Type B pancreatic cell (in vitro differentiated cells): ENCODE measurements at places on chromosomes 1 and 21.

GRCh38 chr1:40848530-40849189 is 13.5 kb downstream of the CITED4 start:
- DNase-seq: no peak

DNA sequence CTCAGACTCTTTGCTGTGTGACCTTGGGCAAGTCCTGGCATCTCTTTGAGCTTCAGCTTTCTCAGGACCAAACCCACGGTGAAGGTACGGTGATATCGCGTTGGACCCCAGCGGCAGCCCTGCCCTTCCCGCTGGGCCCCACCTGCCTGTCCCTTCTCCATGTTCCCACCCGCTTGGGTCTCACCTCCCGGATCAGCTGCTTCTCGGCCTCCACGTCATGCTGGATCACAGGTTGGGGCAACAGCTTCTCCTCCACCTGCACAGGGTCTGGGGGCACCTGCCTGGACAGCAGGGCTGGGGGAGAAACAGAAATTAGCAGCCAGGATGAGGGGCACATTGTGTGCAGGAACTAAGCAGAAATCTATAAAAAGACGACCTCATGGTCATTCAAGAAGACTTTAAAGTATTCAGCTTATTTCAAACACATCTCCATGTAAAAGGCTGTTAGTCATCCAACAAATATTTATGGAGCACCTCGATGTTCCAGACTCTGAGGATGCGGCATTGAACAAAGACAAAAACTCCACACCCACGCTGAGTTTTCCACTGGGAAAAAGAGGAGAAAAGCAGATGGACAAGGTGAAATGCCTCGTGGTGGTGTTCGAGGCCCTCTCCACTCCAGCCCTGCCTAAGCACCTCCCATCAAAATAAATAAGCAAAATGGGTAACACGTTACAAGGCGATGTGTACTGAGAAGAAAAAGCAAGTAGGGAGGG is 19.5 kb downstream of the KIF17 start:
- DNase-seq: no peak

DNA sequence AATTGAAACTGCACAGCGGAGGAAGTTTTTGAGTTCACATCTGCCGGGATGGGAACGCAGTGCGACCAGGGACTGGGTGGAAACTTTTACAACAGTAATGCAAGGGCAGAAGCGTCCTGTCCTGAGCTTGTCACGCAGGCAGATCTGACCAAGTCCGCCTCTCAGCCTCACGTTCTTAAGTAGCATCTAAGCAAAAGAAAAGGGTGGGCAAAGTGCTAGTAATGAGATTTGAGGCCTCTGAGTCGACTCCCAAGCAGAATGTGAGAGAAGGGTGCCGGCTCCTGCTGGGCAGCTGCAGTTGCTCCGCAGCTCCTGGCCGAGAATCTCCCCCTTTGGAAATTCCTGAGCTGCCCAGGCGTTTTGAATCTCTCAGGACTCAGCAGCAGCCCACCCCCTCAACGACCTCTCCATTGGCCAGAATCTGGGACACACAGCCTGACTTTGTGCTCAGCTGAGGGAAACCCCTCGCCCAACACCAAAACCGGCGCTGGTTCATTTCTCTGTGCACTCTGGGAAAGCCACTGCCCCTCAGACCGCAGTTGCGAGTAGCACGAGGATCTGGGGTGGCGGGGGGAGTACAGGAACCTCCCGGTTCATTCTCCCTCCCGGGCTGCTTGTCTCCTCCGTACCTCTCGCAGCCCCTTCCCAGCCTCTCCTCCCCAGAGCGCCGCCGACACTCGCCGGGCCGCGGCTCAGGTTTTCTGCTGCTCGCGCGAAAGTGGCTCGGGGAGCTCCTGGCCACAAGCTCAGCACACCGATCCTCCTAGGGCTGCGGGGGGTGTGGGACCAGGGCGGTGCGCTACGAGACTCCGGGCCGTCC is 913 bp upstream of the S1PR1 start:
- DNase-seq: peak; percentile 73

GRCh38 chr1:59766227-59766855 is 48.4 kb upstream of the HOOK1 start:
- DNase-seq: no peak

- no peak for DNase-seq
These were observed 2.4 kb downstream of the SPRTN start for GRCh38 chr1:231340328-231341013.

DNA sequence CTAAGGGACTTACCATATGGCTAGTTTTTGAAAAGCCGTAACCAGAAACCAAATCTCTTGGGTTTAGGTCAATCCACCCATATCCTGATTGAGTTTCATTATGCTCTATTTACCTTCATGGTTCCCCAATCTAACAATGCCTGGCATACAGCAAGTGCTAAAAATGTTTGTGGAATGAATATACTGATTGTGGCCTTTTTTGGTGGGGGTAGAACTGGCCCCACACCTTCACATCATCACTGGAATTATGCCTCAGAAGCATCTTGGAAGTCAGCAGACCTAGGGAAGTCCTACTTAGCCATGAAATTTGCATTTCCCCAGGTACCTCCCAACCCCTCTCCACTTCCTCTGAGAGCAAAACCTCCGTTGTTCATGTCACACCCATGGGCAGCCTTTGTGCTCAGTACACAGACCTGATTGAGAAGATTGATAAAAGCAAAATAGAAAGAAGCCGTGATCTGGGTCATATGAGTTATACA is 17.8 kb upstream of the SLAMF1 start:
- no peak for DNase-seq

DNA sequence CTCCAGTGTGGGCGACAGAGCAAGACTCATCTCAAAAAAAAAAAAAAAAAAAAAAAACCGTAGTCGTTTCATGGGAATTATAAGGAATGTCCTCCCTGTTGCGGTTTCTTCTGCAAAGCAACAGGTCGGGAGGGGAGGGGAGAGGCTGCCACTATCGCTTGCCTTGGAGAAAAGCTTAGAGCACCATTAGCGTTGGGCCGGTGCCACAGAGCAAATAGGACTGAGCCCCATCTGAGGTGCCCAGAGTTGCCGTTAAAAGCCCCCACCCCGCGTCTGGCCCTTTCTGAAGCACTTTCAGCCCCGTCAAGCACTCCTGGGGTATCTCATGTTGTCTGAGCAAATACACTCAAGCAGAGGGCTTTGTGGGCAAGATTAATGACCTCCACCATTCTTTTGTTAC is 2.2 kb downstream of the RIPPLY3 start:
- DNase-seq: no peak

DNA sequence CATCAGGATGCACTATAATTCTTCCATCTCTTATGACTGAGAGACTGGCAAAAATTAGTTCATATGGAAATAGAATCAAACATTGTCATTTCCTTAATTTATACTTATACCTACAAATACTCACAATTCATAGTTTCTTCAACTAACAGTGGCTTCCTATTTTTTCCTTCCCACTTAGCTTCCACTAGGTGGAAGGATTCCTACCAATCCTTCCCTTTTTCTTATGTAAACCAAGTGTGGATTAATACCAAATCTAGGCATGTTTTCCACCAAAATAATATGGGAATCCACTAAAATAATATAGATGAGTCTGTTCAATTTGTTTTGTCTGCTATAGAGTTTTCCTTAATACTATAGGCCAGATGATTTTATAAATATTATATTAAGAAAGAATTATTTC is 1537.1 kb downstream of the PLA2G4A start:
- no peak for DNase-seq

- DNase-seq: no peak
These were observed 62.7 kb downstream of the SKI start for GRCh38 chr1:2290595-2291510.

- DNase-seq: peak; percentile 15
These were observed 106.6 kb downstream of the MATN1 start for GRCh38 chr1:30616759-30617158.

GRCh38 chr1:1206376-1206965 is at the start of gene TNFRSF18:
Gene TNFRSF18, minus strand, starts transcription at chr1:1206592. Its CDS starts 21 bp downstream, at chr1:1206571.
- DNase-seq: no peak

- DNase-seq: no peak
These were observed 511.6 kb downstream of the SMYD3 start for GRCh38 chr1:245995474-245995873.

- no peak for DNase-seq
These were observed 20.1 kb downstream of the CFHR5 start for GRCh38 chr1:196997423-196997822.

DNA sequence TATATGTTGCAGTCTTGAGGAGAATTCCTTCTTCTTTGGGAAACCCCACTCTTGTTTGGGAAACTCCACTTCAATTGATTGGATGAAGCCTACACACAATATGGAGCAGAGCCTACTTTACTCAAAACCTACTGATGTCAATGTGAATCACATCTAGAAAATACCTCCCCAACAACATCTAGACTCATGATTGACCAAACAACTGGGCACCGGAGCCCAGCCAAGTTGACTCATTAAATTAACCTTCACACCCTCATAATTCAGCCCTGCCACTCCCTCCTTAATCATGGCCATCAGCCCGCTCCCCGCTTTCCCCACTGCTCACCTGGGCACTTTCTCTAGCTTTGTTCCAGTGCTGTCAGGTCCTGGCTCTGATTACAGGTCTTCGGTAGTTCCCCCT is 208.1 kb upstream of the MAP1LC3C start:
- DNase-seq: no peak

DNA sequence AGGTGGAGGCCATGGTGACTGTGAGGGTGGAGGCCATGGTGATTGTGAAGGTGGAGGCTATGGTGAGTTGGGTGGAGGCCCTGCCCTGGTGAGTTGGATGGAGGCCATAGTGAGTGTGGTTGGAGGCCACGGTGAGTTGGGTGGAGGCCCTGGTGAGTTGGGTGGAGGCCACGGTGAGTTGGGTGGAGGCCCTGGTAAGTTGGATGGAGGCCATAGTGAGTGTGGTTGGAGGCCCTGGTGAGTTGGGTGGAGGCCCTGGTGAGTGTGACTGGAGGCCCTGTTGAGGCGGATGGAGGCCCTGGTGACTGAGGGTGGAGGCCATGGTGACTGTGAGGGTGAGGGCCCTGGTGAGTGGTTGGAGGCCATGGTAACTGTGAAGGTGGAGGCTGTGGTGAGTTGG is 124.9 kb upstream of the VAMP3 start:
- no peak for DNase-seq

- no peak for DNase-seq
These were observed 192.3 kb upstream of the C1orf87 start for GRCh38 chr1:60265560-60266535.

- no peak for DNase-seq
These were observed 4.7 kb downstream of the SNAPIN start for GRCh38 chr1:153663211-153663610.

DNA sequence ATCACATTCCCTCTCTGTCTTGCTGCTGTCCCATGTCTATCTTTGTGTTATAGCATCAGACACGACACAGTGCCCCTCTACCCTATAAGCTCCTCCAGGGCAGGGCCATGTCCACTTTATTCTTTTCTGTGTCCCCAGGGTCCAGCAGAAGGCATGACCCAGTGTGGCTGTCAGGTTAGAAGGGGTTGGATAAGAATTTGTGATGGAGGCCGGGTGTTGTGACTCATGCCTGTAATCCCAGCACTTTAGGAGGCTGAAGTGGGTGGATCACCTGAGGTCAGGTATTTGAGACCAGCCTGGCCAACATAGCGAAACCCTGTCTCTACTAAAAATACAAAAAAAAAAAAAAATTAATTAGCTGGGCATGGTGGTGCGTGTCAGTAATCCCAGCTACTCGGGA is 26.3 kb upstream of the RNF19B start:
- no peak for DNase-seq

DNA sequence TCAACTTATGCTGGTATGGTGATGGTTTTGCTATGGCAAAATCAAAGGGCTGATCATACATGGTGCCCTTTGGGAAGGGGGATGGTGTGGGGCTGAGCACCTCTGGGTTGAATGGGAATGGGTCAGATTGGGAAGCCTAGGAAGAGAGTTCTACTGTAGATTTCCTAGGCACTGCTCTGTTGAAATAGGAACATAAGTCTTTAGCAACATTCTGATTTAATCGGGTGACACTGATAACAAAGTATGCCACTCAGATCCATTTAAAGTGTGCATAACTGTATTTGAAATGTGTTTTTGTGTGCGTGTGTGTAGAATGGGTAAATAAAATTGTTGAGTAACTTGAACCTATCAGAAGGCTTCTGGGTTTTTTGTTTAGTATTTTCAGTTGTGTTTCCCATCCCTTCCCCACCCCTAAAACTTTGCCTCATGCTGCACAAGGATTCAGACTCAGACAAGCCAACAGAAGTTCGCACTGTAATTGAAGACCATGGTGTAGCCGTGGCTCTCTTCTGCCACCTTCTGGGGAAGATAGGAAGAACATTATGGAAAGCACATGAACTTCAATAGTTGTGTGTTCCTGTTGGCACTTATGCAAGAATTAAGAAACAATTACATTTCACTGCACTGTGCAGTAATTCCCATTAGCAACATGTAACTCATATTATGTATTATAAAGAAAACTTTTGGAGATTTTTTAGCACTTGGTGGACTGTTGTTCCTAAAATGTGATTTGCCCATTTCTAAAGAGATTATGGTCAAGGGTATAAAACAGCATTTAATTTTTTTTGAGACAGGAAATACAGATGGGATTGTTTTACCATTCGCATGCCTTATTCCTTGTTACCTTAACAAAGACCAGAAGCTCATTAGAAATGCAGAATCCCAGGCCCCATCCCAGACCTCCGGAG is 10.9 kb upstream of the C4BPB start:
- DNase-seq: no peak

DNA sequence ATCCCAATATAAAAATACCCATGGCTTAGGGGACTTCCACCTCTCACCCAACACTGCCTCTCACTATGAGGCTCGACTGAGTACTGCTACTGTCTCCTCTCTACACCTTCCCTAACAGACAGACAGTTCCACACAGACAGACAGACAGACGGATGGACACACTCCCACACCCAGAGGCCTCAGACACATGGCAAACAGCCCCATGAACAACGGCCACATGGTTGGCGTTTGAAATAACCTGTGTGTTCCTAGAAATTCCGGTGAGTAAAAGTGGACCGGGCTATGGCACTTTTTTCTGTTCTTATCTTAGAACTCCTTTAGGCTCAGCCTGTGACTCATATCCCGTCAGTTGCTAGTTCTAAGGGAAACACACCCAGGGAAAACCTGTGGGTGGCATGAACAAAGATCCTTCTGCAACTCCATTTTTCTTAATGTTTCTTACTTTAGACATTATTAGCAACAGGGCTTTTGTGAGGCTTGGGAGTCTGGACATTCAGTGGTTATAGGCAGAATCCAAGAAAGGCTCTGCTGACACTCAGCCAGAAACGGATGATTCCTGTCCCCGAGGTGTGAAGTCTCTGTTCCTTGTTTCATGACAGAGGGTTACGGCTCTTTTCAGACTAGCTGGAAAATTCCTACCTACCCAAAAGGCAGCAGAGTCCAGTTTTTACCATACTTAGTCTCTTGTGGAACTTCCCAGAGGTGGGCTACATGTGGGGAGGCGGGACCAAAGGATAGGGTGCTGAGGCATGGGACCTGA is 90.5 kb upstream of the TLR5 start:
- DNase-seq: no peak

GRCh38 chr1:204971517-204972336 is 71.3 kb upstream of the CNTN2 start:
- no peak for DNase-seq

- no peak for DNase-seq
These were observed 143.6 kb downstream of the CNIH3 start for GRCh38 chr1:224759681-224760091.

DNA sequence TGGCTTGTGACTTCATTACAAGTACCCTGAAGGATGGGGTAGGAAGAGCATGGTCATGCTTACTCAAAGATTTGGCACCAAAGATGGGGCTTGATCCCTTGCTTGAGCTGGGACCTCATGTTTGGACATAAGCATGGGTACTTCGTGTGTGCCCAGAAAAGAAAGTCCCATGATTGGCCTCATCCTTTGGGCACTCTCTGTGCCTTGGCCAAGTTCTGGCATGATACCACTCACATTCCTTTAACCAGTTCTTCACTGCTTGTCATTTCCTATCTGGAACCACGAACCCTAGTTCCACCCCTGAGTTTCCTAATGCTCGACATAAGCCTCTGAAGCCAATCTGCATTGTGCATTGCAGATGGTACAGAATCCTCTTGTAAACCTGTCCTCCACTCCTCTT is 107.0 kb downstream of the NAV1 start:
- DNase-seq: no peak
